ENCODE measurements at places on chromosomes 11 and 22.

GRCh38 chr22:29479417-29480261, at the start of gene NEFH:
NEFH (plus strand) TSS chr22:29480218; CDS start chr22:29480263, 45 bp downstream.
- peak; percentile 50 for DNase-seq

- DNase-seq, result no peak
These were observed 6.8 kb downstream of the BET1L start for GRCh38 chr11:200224-201003.

GRCh38 chr11:6320411-6321155, at the start of gene CAVIN3:
CAVIN3 (minus strand) TSS chr11:6320501; CDS start chr11:6320476, 25 bp downstream.
- DNase-seq, result no peak

DNA sequence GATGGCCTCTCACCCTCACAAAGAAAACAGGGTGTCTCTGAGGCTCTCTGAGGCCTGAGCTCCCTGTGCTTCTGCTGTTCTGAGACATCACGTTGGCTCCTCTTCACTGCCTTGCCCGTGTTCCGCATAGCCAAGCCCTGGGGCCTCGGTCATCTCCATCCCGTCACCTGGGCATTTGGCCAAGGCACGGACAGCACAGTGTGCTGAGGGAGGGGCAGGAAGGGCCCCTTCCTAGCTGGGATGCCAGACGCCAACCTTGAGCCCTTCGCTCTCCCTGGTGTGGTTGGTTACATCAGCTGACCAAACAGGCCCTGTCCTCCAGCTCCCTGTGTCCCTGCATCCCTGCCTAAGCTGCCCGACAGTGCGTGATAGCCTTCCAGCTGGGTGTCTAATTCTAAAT, 25.9 kb downstream of the MOV10L1 start:
- DNase-seq, result no peak

DNA sequence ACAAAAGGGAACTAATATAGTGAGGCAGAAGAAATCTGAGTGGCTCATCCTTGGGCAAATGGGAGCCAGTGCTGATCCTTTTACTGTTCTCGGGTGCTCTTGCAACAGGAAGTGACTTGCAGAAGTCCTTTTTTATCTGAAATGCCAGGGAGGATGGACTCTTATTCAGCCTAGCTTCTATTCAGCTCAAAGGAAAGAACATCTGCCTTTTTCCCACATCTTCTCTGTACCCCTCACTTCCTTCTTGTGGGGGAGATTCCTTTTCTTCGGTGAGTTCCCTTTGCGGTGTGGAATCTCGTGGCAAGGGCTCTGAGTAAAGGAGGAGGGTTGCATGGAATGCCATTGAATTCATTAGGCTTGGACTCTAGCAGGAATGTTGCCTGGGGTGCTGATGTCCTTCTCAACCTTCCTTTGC, 76.2 kb downstream of the ZBTB16 start:
- DNase-seq, result no peak

DNA sequence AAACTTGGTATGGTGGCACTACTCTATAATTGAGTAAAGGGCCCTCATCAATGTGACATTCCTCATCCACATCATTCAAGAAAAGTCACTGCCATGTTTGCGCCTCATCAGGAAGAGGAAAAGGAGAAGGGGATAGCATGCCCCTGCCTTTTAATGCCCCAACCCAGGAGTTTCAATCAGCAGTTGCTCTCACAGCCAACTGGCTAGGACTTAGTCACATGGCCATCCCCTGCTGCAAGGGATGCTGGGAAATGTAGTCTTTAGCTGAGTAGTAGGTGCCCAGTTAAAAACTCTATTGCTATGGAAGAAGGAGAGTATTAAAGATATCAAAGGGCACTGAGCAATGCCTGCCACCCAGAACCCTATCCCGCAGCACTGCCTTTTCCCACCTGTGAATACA, 10.9 kb upstream of the CCND1 start:
- DNase-seq, result no peak

DNA sequence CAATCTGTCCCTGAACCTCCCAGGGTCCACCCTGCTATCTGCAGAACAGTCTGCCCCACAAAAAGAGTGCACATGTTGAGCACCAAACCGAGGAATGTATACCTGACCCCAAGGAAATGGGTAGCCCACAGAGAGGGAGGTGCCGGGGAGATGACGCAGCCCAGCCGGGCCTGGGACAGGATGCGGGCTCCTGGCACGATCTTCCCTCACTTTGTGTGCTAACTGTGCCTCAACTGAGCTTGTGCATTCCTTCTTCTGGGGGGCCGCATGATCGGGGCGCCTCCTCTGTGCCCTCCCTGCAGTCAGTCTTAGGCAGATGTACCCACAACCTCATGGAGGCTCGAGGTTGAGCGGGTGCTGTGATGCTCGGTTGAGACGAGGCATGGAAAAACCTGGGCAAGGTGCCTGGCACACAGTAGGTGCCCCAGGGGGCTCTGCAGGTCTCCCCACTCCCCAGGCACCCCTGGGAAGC, 2.4 kb downstream of the GAS2L1 start:
- DNase-seq, result no peak

GRCh38 chr11:115632061-115632460, 127.8 kb upstream of the CADM1 start:
- no peak for DNase-seq

- no peak for DNase-seq
These were observed 7.0 kb downstream of the RPL3 start for GRCh38 chr22:39312410-39312809.

GRCh38 chr11:94926271-94926625, 47.1 kb downstream of the CWC15 start:
- DNase-seq, result no peak

GRCh38 chr11:2267306-2267850, 3.0 kb downstream of the ASCL2 start:
- DNase-seq, result no peak

GRCh38 chr11:118206391-118207031, 18.3 kb downstream of the JAML start:
- DNase-seq, result no peak

- DNase-seq, result no peak
These were observed 718.8 kb upstream of the ARHGAP42 start for GRCh38 chr11:99968336-99968735.

GRCh38 chr11:125408311-125408711, 87.8 kb downstream of the FEZ1 start:
- DNase-seq, result no peak

Measured in COR-L47 (cell line).